Fibroblast of lung (primary cell): ENCODE measurements at places on chromosomes 6 and 20. TPM values are rescaled to one million over a fixed set of nuclear protein-coding genes. Genes with fewer than 3 reads are reported as not detected.

STMND1 gene
- total RNA-seq = not detected in 2 replicates

TNFRSF6B gene
- 6.7 and 35.2 TPM in 2 replicates for total RNA-seq

TMC2 gene
- under 0.01 TPM in 2 replicates for total RNA-seq

ATP6V1G2 gene
- 4.1 and 11.2 TPM in 2 replicates for total RNA-seq

ECT2L gene
- total RNA-seq = under 0.01 and 0.17 TPM in 2 replicates

TNF gene
- total RNA-seq = not detected in 2 replicates
